ENCODE measurements at places on chromosomes 2 and 18.

DNA sequence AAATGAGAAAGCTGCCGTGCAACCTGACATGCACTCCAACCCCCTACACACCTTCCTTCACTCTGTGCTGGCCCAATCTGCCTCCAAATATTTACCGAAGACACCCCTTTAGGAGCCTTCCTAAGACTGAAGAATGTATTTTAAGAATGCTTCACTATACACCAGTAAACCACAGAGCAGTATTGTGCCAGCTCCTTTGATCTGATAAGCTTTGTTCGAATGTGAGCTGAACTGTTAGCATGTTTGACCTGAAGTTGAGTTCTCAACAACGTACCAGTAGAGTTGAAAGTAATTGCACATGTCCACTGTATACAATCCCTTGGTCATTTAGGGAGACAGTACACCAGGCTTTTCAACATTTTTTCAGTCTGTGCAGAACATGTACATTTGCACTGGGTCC lies 259.2 kb downstream of the TGIF1 start:
- DNase-seq = no peak

GRCh38 chr2:32442020-32442467 lies 85.2 kb downstream of the BIRC6 start:
- DNase-seq = no peak

DNA sequence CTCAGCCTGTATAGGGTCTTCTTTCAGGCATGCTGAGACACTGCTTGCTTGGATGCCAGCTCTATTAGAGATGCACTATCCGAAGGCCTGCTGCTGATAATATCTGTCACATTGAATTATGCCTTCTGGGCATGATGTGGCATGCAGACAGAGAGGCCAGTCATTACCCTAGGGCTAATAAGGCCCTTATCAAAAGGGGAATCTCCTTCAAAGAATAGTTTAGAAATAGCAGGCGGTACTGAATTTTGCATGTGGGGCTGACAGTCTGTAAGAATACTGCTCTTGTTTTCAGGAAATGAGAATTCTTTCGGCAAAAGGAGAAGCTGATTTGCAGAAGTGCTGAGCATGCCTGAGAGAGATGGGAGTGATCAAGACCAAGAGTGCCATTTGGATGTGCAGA lies 13.1 kb upstream of the LHCGR start:
- DNase-seq = no peak

DNA sequence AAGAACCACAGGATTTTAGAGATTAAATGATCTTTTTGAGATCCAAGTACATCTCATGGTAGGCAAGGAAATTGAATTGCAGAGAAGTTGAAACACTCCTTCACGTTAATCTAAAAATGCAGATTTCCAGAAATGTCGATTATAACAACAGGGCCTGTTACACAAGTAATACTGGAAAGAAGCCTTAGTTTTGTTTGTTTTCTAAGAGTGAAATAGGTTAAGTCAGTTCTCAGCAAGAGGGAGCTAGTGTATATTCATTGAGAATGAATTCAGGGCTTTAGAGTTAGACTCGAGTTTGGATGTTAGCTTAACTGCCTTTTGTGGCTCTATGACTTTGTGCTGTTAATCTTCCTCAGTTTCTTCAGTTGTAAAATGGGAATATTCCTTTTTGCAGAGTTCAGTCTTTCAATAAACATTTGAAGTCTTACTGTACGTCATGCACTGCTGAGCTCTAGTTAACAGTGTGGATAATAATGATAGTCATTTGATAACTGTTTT lies 926 bp downstream of the NDUFV2 start:
- DNase-seq = no peak

DNA sequence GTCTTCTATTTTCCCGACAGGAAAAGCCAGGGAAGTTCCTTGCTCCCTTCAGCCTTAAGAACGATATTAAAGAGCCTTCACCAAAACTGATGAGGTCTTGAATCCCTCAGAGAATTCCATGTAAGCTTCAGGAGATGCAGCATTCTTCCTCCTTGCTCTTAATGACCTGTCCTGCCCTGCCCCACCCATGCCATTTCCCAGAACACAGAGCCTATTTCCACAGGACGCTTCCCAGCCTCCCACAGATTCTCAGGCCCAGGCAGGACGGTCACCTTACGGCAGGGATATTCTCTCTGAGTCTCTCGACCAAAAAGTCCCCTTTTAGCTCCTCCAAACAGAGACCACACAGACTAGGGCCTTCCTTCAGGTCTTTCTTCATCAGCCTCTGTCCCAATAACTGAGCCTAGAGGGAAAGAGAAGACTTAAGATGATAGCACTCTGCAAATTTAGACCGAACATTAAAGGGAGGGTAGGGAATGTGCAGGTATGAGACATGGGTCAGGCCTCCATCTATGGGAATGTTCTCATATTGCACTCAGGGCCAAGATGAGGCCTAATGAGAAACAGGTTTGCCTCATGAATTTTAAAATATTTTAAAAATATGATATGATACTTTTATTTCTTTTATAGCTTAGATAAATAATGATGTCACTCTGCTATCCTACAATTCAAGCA lies 62.1 kb downstream of the COBLL1 start:
- peak; percentile 14 for DNase-seq

DNA sequence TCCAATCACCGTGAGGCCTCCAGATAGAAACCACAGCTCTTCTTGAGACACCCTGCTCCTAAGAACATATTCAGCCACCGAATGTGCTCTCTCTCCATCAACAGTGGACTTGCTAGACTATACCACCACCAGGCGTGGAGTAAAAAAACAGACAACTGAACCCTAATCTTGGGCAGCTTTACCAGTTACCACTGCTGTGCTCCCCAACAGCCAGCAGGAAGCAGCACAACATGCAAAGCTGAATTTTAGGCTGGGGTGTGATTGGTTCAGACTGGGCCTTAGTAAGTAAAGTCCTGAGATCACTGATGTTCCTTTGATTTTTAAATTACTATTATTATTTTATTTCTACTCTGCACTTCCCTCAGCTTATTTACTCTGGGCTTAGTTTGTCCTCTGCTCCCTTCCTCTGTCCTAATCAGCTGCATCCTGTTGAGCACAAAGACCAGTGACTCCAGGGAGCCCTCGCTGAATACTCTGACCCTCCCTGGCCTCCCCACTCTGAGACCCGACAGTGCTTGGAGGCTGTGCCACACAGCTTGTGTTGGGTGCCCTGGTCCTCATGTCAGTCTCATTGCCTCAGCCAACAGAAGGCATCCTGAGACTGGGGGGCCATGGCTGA lies 21.9 kb downstream of the MRPL35 start:
- DNase-seq = peak; percentile 52

GRCh38 chr18:41128545-41128944 lies 826.5 kb upstream of the PIK3C3 start:
- no peak for DNase-seq

DNA sequence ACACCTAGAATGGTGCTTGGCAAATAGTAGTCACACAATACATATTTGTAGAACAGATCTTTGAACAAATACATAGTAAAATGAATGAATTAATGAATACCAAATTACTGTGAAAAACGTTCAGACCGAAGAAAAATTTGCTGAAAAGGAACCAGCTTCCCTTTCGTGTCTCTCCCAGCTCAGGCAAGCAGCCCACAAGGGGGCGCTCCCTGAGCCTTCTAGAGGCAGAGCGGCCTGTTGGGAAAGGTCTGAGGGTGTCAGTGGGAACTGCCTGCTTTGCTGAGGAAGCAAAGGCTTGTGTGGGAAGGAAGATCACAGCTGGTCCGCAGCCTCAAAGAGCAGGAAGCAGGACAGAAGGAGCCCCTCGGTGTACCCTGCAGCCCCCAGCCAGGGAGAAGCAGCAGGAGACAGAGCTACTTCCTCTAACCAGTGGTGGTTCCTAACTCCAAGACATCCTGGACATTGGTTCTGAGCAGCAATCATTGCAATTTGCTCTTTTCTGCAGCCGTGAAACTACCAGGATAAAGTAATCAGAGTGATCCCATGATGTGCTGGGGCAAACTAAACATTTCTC lies 231.1 kb downstream of the ANKRD30B start:
- DNase-seq = peak; percentile 59

DNA sequence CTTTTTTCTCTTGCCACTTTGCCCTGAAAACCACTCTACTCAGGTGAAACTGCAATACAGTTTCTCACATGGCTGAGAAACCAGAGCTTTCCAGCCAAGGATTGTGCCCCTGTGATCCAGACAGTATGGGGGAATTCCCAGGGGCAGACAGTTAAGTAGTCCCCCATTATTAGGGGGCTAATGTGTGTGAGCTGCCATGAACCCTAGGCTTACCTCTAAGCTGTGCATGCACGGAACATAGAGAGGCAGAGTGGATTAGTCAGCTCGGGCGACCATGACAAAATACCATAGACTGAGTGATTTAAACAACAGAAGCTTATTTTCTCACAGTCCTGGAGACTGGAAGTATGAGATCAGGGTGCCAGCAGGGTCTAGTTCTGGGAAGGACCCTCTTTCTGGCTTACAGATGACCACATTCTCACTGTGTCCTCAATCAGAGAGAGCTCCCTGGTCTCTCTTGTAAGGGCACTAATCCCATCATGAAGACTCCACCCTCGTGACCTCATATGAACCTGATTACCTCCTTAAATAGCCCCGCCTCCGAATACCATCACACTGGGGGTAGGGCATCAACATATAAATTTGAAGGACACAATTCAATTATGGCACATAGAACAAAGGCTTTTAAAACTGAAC lies 215.1 kb downstream of the EIPR1 start:
- no peak for DNase-seq

- DNase-seq = no peak
Observed at GRCh38 chr18:9365406-9365805, 30.8 kb downstream of the TWSG1 start.

DNA sequence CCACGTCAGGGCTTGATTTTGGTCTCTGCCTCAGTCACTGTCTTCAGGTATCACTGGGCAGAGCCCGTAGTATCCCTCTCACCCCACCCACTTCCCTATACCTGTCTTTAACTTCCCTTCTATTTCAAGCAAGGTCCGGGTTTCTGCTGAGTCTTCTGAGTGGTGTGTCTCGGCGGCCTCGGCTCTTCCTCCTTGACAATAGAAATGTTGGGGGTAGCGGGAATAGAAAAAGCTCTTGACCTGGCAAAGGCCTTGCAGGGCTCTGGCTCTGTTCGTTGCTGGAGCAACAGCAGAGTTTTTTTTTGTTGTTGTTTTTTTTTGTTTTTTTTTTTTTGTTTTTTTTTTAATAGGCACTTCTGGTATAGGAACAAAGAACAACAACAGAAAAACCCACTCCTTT lies 16.0 kb upstream of the IGFBP5 start:
- DNase-seq = no peak

DNA sequence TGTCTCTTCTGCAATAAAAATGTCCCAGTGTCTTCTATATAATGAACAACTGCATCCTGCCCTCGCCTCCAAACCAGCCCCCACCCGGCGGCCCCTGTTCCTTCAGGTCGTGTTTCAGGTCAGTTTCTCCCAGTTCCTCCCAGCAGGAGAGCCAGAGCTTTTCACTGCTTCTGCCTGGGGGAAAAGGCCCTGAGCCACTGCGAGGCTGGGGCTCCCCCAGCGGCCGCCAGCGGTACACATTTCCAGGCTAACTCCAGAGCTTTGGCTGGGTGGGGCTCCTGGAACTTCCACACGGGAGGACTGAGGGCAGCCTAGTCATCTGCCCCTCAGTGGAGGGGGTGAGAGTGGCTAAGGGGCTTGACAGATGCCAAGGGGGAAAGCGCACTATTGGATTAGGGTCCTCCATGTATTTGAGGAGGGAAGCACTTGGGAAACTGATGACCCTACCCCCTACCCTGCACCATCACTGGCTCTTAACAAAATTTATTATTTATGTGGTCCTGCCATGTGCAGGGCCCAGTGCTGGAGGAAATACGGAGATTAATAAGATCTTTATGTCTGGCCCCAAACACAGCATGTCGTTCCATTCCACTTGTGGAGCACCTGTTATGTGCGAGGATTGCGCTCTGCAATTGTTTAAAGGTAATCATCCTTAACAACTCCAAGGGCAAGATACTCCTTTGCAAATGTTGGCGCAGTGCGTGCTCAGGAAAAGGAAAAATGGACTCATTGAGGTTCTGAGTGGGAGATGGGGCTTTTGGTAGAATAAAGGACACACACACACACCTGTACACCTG lies 17.3 kb upstream of the CYS1 start:
- DNase-seq = peak; percentile 75

- DNase-seq = no peak
Observed at GRCh38 chr2:10864861-10865636, 46.7 kb upstream of the KCNF1 start.

DNA sequence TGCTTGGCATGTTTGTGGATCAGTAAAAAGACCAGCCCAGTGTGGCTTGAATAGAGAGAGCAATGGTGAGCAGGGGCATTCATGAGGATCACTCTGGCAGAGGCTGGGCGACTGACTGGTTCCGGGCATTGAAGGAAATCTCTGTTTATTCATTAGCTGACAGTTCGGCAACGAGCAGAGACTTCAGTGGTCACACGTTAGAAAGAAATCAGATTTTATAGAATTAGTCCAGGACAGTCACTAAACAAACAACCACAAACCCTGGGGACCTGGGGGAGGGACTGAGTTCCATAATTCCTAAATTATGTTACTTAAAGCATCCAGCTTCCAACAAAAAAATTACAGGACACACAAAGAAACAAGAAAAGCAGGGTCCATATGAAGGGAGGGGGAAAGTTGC lies 72.5 kb downstream of the NOL10 start:
- no peak for DNase-seq

DNA sequence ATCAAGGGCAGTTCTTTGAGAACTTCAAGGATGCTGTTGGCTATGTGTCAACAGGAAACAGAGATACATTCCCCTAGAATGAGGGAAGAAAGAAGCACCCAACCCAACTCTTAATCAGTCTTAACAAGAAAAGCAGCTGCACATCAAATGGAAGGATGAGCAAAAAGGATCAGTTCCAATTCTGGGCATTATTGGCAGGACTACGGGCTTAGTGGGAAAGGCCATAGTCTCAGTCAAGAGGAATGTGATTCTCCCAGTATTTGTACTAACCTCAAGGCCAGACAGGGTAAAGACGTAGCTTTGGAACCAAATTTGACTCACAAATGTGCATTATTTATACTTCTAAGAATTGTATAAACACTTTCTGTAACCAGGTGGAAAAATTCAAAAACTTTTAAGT lies 18.2 kb downstream of the BMP10 start:
- DNase-seq = no peak

DNA sequence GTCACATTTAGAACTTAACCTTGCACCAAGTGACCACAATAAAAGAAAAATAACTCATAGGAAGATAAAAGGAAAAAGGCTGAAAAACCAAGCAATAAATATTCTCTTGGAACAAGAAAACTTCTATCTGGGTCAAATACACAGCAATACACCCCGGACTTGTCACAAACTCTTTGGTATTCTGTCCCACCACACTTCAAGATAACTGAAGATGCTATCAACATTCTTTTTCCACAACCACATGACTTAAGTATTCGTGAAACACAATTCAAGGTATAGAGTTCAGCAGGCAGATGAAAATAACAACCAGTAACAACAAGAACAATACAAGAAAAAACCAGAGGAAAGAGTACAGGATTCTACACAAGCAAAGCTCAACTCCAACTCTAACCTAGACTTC lies 18.0 kb downstream of the MBD2 start:
- no peak for DNase-seq

Measured in transverse colon (tissue), 4 donors.